SK-MEL-5 (cell line): ENCODE measurements at places on chromosomes 5 and 9. TPM values are rescaled to one million over a fixed set of nuclear protein-coding genes. Genes with fewer than 3 reads are reported as not detected.

DNA sequence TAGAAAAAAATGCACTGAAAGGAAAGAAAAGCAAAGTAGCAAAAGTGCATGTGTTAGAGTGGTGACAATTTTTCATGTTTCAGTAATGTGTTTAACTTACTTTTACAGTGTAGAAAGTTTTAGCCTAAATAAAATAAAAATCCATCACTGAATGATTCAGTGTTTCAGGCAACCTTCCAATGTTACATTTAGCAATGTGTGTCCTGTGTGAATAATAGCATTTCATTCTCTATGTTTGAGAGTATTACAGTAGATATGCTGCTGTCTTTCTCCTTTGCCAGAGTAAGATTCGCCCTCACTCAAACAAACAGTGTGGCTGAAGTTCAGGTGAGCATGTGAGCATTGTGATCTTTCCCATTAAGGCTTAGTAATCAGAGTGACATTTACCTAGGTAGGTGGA is 171.1 kb downstream of the TARS1 start:
- DNase-seq, result no peak

DNA sequence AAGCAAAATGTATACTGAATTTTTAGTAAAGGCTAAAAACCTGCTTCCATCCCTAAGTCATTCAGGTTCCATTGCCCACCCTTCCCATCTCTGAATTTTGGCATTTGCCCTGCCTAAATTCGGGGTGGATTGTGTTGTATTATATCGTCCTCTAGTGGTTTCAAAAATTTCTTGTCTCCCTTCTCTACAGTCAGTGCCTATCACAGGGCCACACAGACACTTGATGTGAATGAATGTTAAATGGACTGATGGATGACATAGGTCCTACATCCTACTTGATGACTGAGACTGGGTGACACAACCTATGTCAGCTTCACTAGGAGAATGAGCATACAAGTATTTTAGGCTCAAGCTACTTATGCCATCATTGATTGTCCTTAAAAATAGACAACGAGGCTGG is 45.6 kb upstream of the SLC30A5 start:
- peak; percentile 53 for DNase-seq

- no peak for DNase-seq
Observed at GRCh38 chr9:89868100-89868499, 263.3 kb downstream of the GADD45G start.

DNA sequence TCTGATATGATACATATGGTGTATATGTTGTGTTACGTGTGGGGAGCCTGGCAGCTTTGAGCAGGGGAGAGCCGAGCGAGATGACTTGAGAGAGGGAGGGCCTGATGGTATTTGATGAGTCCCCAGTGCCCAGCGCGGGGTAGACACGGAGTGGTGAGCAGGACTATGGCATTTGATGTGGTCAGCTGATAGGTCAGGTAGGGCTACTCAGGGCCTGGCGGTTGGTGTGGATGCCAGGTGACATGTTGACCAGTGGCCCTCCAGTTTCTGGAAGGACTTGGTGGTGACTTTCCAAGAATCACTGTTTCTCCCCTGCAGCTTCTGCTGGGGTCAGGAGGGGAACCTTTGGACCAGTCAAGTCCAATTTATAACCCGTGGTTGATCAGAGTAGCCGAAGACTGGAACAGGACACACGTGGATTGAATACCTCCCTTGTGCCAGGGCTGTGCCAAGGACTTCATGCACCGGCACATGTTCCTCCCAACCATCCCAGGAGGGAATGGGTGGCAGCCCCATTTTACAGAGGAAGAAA is 148.8 kb downstream of the RGS3 start:
- no peak for DNase-seq

DNA sequence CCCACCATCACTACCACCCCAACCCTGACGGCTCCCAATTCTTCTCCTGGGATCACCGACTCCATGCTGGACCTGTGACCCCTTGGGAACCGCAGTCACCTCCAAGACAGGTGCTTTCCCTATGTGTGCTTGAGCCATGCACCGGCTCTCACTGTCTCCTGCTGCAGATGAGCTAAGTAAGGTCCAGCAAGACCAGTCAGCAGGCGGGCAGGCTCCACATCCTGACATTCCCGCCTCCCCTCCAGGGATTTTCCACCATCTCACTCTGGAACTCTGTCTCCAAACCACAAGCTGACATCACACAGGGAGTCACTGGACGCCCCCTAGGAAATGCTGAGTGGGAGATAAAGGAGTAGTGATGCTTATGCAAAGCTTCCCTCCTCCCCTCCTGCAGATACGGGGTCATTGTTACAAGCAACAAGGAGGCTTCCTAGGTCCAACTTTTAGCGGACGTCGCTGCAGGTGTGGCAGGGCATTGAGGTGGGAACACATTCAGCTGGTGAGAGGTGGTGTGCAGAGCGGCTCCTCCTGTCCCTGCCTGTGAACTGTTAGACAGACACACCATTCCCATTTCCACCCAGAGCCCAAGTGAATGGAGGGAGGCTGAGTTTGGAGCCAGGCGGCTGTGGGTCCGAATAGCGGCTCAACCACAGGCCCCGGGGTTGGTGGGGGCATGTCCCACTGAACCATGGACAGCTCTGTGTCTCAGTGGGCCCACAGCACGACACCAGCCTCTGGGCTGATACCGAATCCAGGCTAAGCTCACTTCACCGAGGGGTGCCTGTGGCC is 129.2 kb upstream of the PHYKPL start:
- no peak for DNase-seq

DNA sequence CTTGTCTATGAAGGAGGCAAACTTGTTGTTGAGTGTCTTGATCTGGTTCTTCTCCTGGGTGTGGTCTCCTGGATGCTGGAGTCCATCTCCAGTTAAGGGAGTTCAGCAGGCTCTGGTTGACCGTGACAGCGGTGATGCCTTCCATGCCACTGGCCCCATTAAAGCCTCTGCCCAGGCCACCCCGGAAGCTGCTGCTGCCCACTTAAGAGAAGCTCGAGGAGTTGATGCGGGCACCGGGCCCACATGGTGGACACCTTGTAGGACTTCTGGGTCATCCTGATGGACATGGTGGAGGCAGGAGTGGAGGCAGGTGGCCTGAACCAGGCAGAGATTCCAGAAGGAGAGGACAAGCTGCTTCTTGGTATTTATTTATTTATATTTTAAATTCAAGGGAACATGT is 44.7 kb upstream of the DEPDC1B start:
- no peak for DNase-seq

ZNF883 gene
- total RNA-seq, result 0.13 and 0.69 TPM in 2 replicates

CEP120 gene
- total RNA-seq, result 12.6 and 14.3 TPM in 2 replicates

POLR3G gene
- 55.3 and 60.5 TPM in 2 replicates for total RNA-seq
